Activated CD4-positive, alpha-beta T cell treated with anti-CD3 and anti-CD28 coated beads, Interleukin-2, amount 10 ng/mL, durations not matched to agents 7 days and 5 days (primary cell): ENCODE measurements at places on chromosomes 6 and 20. TPM values are rescaled to one million over a fixed set of nuclear protein-coding genes. Genes with fewer than 3 reads are reported as not detected.

DNA sequence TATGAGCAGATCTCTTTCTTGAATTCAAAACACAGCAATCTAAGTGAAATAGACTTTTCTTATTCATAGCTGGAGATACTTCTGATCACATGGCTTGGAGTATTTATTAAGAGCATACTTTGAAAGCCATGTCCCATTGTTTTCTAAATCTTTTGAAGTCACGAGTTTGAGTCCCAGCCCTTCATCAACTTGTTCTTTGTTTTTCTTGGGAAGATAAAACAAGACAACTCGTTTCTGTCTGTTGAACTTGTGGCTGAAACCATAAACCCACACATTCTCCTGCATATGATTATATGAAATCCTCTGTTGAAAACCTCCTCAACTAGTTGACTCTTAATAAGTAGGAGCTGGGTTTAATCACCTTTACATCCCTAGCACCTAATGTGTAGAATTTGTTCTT lies 3.3 kb downstream of the RNF144B start:
- H3K4me1 ChIP-seq = peaks cover 34% of the 10 kb centered on the region
- no peak for DNase-seq
- peaks cover 5% of the 10 kb centered on the region for H3K27me3 ChIP-seq
- no peaks in the 10 kb centered on the region for H3K36me3 ChIP-seq
- no peak overlapping the region for H3K27ac ChIP-seq
- no peak overlapping the region for H3K4me3 ChIP-seq

The UBD gene
- total RNA-seq = 0.42 TPM

GRCh38 chr6:76774781-76775384 lies 688.4 kb downstream of the HTR1B start:
- no peaks in the 10 kb centered on the region for H3K4me1 ChIP-seq
- H3K27ac ChIP-seq = no peak overlapping the region
- H3K27me3 ChIP-seq = no peaks in the 10 kb centered on the region
- no peak overlapping the region for H3K4me3 ChIP-seq
- H3K36me3 ChIP-seq = no peaks in the 10 kb centered on the region

DNA sequence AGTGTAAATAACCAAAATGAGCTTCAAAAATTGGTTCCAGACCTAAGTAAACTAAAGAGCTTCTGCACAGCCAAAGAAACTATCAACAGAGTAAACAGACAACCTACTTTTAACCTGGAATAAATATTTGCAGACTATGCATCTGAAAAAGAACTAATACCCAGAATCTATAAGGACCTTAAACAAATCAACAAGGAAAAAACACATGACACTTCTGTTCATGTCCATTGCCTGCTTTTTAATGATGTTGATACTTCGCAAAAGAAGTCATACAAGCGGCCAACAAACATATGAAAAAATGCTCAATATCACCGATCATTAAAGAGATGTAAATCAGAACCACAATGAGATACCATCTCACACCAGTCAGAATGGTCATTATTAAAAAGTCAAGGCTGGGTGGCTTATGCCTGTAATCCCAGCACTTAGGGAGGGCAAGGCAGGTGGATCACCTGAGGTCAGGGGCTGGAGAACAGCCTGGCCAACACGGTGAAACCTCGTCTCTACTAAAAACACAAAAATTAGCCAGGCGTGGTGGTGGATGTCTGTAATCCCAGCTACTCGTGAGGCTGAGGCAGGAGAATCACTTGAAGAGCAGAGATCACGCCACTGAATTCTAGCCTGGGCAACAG lies 42.5 kb upstream of the DST start:
- H3K36me3 ChIP-seq = no peaks in the 10 kb centered on the region
- no peak overlapping the region for H3K27ac ChIP-seq
- no peak for DNase-seq

DNA sequence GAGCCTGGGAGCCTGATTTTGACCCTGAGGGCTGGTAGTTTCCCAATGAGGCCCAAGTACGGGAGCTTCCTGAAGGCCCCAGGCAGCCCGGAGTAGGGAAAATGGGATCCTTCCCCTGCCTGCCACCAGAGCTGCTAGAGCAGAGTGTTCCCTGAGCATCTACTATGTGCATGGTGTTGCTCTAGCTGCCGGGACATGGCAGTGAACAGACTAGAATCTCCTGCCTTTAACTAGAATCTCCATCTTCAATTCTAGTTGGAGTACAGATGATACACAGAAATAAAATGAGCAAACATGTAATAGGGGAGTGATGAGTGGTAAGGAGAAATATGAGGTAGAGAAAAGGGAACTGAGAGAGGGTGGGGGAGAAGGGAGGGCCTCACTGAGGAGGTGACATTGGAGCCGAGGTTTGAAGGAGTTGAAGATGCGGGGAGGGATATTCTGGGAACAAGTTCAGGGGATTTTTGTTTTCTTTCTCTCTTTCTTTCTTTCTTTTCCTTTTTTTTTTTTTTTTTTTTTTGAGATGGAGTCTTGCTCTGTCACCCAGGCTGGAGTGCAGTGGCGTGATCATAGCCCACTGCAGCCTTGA lies 18.5 kb downstream of the VSTM2L start:
- peaks cover 12% of the 10 kb centered on the region for H3K4me1 ChIP-seq
- no peak for DNase-seq
- H3K4me3 ChIP-seq = no peak overlapping the region
- H3K36me3 ChIP-seq = no peaks in the 10 kb centered on the region

- H3K4me1 ChIP-seq = no peaks in the 10 kb centered on the region
- no peak for DNase-seq
- H3K27me3 ChIP-seq = no peaks in the 10 kb centered on the region
- no peaks in the 10 kb centered on the region for H3K36me3 ChIP-seq
- no peak overlapping the region for H3K27ac ChIP-seq
Measured at GRCh38 chr20:19344341-19344740, 131.9 kb downstream of the SLC24A3 start.

GRCh38 chr20:9551808-9552550 lies 37.6 kb downstream of the LAMP5 start:
- DNase-seq = no peak
- H3K27ac ChIP-seq = no peak overlapping the region
- no peaks in the 10 kb centered on the region for H3K4me1 ChIP-seq
- H3K27me3 ChIP-seq = no peaks in the 10 kb centered on the region

DNA sequence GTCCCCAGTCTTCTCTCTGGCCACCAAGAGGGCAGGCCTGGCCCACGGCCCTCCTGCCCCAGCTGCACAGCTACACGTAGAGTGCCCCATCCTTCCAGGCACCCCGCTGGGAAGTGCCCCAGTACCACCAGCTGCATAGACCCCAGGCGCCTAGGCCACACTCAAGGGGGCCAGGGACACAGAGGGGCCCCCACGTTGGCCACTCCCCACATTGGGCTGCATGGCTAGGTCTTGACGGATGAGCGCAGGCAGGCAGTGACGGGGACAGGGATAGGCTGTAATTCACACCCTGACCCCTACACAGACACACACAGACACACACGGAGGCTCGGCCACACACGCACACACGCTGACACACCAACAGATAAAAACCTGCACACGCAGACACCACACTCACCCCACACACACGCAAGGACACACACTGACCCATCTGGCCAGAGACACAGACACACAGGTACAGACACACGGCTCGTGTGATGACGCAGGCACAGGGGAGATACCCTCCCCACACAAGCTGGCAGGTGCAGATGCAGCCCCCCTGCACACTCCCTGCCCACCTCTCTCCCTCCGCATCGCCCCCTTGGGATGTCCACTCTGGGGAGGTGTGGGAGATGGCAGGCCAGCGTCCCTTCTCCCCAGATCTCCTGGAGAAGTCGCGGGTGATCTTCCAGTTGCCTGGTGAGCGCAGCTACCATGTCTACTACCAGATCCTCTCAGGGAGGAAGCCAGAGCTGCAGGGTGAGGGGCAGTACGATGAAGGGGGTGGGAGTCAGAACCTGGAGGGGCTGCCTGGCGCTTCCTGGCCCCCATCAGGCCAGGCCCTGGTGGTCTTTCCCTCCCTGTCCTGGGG lies 30.0 kb downstream of the MYH7B start:
- H3K4me1 ChIP-seq = no peaks in the 10 kb centered on the region
- no peak for DNase-seq
- no peak overlapping the region for H3K4me3 ChIP-seq
- H3K36me3 ChIP-seq = no peaks in the 10 kb centered on the region
- H3K27ac ChIP-seq = no peak overlapping the region

GRCh38 chr6:21325201-21325856 lies 268.2 kb upstream of the SOX4 start:
- no peak overlapping the region for H3K27ac ChIP-seq
- H3K4me3 ChIP-seq = no peak overlapping the region
- no peaks in the 10 kb centered on the region for H3K27me3 ChIP-seq

- no peak overlapping the region for H3K4me3 ChIP-seq
- H3K27ac ChIP-seq = no peak overlapping the region
- DNase-seq = no peak
Measured at GRCh38 chr6:116136373-116136772, 10.4 kb upstream of the COL10A1 start.

The LIN28B gene
- not detected for total RNA-seq

- no peaks in the 10 kb centered on the region for H3K27me3 ChIP-seq
- peaks cover 2% of the 10 kb centered on the region for H3K4me1 ChIP-seq
- no peak overlapping the region for H3K4me3 ChIP-seq
Measured at GRCh38 chr20:3603108-3603507, 60.1 kb downstream of the GFRA4 start.

- H3K4me3 ChIP-seq = no peak overlapping the region
- no peak overlapping the region for H3K27ac ChIP-seq
- DNase-seq = no peak
- peaks cover 28% of the 10 kb centered on the region for H3K4me1 ChIP-seq
- H3K36me3 ChIP-seq = peaks cover 22% of the 10 kb centered on the region
Measured at GRCh38 chr6:16723826-16724225, 37.4 kb downstream of the ATXN1 start.
